Small intestine (tissue), 16 donors: ENCODE measurements at places on chromosomes 3 and 15.

- no peak for DNase-seq
Observed at GRCh38 chr15:85757939-85758654, 36.6 kb downstream of the KLHL25 start.

DNA sequence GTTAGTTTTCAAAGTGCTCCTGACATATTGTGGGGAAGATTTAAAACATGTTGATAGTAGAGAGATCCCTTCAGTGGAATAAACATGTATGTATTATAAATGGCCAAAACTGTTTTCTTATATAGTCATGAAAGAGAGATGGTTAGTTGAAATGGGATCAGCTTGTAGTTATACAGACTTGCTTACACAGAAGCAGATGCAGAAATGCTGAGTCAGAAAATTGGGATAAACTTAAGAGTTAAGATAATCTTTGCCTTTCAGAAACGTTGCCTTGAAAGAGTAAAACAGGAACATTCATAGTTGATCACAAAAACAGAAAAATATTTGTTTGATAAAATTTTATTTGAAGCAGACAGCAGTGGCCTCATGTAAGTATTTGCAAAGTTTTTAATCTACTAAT lies 433.2 kb upstream of the BCHE start:
- DNase-seq: no peak

DNA sequence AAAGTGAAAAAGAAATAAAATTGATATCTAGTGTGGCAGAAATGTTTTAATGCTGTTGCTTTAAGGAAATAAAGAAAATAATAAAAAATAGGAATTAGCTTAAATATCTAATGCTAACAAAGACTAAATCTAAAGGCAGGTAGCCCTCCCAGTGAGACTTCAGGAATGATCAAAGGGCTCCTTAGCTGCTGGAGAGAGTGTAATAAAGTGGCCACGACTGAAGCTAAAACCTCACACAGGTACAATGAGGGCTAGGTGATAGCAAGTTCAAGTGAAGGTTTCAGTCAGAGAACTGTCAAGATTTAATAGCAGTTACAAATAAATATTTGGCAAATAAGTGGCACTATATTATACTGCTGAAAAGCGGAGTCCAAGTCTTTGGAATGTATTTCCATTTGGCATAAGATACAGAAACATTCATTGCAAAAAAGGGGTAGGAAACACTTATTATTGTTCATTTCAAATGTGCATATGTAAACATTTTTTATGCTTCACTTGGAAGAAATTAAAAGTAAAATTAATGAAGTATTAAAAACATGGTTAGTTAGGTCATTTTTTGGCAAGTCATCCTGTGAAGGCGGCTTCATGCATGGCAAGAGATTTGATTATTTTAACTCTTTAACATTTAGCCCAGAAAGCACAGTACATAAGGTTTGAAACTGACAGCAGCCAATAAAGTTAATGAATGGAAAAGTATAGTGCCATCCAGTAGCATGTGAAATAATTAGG lies 168.2 kb downstream of the ECT2 start:
- DNase-seq: no peak

DNA sequence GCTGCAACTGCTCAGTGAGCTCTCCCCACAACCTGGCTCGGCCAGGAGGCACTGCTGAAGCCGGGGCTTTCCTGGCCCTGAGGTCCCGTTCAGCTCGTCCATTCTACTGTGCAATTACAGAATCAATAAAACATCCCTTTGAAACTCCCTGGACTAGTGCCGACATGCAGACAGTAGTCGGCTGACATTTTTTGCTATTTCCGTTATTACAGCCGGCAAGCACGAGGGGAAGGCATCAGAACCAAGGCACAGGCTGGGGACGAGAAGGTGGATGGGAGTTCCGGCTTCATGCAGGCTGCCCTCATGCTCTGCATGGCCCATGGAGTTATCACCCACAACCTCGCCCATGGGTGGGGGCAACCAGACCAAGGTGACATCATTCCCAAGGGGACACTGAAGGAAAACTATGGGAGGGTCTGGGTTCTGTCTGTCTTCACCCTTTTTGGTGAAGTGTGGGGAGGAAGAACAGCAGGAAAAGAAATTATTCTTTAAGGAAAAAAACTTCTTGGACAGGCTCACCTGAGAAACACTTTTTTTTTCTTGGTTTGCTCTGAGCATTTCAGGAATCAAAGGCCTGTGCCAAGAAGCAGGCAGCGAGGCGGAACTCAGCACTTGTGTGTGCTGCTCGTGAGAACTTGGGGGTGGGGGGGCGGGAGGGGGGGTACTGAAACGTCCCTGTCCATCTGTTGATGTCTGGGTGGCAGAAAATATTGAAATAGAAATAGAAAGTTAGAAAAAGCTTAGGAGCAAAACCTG lies 154.5 kb downstream of the FOXP1 start:
- DNase-seq: peak; percentile 63

GRCh38 chr3:32246079-32246675 lies 7.7 kb downstream of the CMTM8 start:
- peak; percentile 70 for DNase-seq
